ENCODE measurements at places on chromosomes 12 and 14.

- DNase-seq: no peak
Observed at GRCh38 chr12:45298721-45299692, 83.1 kb downstream of the ANO6 start.

DNA sequence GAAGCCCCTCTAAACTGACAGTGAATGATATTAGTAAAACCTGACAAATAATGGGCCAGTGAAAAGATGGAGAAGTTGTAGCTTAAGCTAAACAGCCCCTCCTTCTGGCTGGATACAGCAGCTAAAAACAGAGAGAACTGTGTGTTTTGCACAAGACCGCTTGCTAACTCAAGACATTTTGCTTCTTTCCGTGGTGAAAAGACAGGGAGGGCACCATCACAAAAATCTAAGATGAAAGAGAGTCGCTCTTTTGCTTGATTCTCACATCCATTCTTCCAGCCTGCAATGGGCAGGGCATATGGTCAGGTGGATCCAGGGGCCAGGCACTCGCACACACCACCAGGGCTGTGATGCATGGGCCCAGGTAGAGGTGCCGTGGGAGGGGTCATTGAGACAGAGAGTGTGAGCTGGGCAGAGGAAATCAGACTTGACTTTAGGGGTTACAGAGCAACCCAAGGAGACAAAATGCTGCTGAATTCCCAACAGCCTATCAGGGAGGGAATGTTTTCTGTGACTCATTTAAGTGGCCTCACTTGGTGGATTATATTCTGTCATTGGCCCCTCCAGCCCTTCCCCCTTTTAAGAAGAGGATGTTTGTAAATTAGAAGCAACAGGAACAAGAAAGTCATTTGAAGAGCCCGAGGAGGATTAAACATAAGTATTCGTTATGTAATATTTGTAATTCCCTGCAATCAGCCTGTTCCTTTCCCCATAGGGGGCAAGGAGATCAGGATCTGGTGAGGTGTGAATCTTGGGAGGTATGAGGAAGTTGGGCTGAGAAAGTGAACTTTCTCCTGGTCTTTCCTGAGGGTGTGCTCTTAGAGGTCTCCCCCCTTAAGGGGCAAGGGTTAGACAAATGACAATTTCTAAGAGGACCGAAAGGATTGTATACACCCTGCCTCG lies 12.3 kb downstream of the EMP1 start:
- DNase-seq: no peak

DNA sequence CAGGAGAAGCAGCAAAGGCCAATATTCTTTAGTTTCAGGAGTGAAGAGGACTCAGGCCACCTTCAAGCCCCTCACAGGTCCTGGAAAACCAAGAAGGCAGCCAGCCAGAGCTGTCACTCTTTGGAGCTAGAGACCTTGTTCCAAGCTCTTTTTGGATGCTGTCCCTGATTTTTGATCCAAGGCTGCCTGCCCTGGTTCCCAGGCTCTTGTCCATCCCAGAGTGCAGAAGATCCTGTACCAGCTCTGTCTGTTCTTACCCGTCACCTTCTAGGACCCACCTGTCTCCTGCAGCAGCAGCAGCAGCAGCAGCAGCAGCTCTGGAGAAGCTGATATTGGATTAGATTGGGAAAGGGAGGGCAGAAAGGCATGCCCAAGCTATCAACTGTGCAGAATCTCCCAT lies 157.1 kb upstream of the NEDD1 start:
- no peak for DNase-seq

- DNase-seq: no peak
Observed at GRCh38 chr12:109696485-109697269, 16.9 kb upstream of the FAM222A start.

- no peak for DNase-seq
Observed at GRCh38 chr14:44405011-44405486, 102.0 kb downstream of the FSCB start.

GRCh38 chr14:103721334-103722120 lies 5.9 kb downstream of the ZFYVE21 start:
- no peak for DNase-seq

GRCh38 chr14:100523131-100523842 lies 63.9 kb downstream of the BEGAIN start:
- DNase-seq: no peak

- no peak for DNase-seq
Observed at GRCh38 chr12:101480849-101481248, 5.7 kb downstream of the SPIC start.

- no peak for DNase-seq
Observed at GRCh38 chr14:50106178-50106577, 10.2 kb downstream of the VCPKMT start.

- DNase-seq: no peak
Observed at GRCh38 chr12:109885616-109886015, 5.3 kb upstream of the GLTP start.

DNA sequence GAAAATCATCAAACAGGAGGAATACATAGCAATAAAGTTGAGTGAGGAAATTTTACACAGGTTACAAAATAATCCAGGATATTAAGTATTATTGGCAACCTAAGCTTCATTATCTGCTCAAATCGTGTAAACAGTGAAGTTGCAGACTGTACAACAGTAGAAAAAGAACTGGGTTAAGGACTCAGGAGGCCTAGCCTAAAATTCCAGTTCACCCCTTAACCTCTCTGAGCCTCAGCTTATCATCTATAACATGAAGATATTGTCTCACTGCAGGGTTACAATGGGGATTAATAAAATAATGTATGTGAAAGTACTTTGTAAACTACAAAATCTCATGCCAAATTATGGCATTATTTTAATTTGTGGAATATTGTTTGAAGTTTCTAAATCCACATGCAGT lies 26.0 kb downstream of the DDHD1 start:
- no peak for DNase-seq

DNA sequence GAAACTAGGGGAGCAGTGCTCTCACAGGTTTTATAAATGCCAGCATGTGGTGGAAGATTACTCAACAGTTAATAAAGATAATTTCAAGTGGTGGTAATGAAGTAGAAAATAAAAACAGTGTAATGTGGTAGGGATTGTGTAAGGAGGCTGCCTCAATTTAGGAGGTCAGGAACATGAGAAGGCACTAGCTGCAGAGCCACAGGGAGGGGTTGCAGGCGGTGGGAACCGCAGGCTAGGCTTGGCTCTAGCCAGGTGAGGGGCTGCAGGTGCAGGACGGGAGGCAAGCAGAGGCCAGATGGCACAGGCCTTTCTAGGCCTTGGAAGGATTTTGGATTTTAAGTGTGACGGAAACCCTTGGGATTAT lies 768 bp downstream of the METTL25 start:
- no peak for DNase-seq

GRCh38 chr12:111211910-111212757 lies 156.8 kb downstream of the PHETA1 start:
- DNase-seq: no peak

DNA sequence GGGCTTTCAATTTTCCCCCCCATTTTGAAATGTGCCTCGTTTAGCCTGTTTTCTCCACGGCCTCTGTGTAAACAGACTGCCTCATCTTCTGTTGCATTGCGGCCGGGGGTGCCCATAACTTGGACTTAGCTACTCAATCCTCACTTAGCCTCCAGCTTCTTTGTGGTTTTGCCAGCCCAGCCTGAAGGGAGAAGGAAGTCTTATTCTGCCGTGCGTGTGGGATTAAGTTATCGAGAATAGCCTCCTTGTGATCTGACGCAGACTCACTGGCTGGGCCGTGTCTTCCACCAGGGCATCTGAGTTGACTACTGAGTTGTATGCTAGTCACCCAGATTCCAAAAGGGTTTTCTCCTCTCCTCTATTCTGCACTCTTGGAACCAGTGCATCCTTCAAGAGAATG lies 8.1 kb downstream of the PRKAB1 start:
- DNase-seq: no peak

GRCh38 chr12:120798696-120799095 lies 73.1 kb downstream of the ACADS start:
- no peak for DNase-seq

DNA sequence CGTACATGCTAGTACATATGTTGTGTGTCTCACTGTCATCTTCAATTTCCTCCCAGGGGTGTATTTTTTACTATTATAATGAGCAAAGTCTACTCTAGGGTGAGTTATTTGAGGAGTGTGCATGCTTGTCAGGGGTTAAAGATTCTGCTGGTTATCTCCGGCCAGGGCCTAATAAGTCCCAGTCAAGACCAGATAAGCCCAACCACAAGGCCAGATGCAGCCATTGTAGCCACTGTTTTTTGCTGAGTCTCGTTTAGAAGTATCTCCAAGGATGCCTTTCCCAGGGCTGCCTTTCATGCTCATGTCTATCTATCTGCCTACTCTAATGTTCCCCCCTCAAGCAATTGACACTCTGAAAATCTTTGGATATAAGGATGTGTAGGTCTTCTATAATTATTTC lies 300.5 kb downstream of the IPO8 start:
- DNase-seq: no peak

Data from activated gamma-delta T cell treated with anti-CD3 and anti-CD28 coated beads, Interleukin-2, amount 50 U/mL, for 16 hours (primary cell).